ENCODE measurements at places on chromosomes 1 and 21. TPM values are rescaled to one million over a fixed set of nuclear protein-coding genes. Genes with fewer than 3 reads are reported as not detected.
A peak's percentile ranks its signal among the peaks of the same experiment; 100 is the strongest.

DNA sequence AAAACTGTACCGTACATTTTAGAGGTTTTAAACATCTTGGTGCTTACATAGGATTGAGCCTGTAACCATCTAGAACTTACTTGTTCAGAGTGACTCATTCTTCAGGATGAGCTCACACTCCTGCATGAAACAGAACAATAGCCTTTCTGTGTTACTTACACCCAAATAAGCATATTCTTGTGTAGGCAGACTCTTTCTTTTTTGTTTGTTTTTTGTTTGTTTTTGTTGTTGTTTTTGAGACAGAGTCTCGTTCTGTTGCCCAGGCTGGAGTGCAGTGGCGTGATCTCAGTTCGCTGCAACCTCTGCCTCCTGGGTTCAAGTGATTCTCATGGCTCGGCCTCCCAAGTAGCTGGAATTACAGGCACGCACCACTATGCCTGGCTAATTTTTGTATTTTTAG lies 3.8 kb upstream of the CA6 start:
- no peak for DNase-seq

DNA sequence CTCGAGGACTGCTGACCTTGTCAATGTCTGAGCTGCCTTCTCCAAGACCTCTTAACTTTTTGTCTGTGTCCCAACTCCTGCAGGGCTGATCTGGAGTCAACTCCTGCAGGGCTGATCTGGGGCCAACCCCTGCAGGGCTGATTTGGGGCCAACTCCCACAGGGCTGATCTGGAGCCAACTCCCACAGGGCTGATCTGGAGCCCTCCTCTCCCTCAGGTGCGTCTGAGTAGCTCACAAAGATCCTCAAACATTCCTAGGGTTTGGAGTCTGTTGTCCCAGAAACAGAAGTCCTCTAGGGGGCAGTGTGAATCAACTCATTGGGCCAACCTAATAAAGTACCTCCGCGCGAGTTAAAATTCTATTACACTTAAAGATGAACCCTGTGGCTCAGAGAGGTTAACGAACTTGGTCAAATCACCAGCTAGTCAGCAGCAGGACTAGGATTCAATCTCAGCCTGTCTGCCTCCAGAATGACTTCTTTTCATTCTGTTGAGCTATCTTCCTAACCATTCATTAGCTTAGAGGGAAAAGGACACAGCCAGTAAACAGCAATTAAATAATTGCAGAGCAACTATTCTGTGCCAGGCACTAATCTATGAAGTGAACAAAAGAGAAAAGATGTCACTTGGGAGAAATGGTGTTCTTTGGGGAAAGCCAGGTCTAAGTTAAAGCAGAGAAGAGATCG lies 17.2 kb upstream of the RLF start:
- DNase-seq: peak; percentile 50

DNA sequence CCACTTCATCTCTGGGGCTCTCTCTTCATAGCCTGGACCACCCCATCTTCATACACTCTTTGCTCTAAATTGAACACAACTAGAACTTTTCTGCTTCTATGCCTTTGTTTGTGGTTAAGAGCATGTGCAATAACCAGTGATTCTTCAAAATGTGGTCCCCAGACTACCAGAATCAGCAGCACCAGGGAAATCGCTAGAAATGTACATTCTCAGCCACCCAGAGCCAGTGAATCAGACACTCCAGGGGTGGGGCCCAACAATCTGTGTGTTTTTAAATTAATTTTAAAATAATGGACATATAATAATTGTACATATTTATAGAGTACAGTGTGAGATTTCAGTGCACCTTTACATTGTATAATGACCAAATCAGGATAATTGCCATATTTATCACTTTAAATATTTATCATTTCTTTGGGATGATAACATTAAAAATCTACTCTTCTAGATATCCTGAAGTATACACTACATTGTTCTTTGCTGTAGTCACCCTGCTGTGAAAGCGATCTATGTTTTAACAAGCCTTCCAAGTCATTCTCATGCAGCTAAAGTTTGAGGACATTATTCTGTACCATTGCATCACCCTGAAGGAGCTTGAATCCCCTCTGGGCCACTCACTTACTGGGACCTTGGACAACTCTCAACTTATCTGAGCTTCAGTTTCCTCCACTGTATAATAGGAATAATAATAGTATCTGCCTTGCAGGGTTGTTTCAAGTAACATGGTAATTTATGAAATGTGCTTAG lies 10.8 kb downstream of the GRHL3 start:
- DNase-seq: no peak

DNA sequence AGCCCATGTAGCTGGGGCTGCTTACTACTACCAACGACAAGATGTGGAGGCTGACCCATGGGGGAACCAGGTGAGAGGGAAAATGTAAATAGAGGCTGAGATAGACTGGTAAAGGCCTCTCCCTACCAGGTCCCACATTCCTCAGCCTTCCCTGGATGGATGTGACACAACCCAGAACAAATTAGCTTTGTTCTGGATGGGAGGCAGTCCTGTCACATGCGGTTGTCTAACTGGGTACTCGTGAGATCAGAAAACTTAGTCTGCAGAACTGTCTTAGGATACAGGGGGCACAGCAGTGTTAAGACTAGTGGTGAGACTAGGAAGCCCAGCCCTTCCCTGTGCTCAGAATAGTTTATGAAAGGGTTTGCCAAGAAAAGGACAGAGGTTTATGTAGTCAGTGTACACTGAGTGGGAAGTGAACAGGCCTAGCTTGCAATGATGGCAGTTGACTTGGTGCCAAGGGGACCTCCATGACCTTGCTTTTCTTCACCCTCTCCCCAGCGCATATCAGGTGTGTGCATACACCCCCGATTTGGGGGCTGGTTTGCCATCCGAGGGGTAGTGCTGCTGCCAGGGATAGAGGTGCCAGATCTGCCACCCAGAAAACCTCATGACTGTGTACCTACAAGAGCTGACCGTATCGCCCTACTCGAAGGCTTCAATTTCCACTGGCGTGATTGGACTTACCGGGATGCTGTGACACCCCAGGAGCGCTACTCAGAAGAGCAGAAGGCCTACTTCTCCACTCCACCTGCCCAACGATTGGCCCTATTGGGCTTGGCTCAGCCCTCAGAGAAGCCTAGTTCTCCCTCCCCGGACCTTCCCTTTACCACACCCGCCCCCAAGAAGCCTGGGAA lies 8.4 kb downstream of the MMACHC start:
- no peak for DNase-seq

GRCh38 chr1:43463479-43463878 lies 9.7 kb upstream of the HYI start:
- no peak for DNase-seq

The MPZ gene
- 1.1 TPM for total RNA-seq

The NPL gene
- 5.1 TPM for total RNA-seq
